K562 (cell line): ENCODE measurements at places on chromosomes 2 and 18.

DNA sequence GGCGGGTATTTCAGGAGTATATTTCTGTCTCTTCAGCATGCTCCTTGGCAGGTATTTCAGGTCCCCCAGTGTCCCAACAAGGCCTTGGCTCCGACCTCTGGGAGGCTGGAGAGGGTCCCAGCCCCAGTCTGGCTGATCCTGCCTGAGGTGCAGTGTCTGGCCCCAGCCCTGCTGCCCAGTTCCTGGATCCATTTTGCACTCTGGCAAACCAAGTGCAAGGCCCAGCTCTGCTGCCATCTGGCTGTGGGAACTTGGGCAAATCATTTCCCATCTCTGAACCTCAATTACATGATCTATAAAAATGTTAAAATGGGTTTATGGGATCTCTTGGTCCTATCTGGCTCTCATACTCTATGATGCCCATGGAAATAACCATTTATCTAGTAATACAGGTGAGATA is 63.6 kb downstream of the ZBTB7C start:
- no peak for DNase-seq

- no peak for DNase-seq
Observed at GRCh38 chr2:53202063-53202462, 565.5 kb upstream of the CHAC2 start.

- no peak for DNase-seq
Observed at GRCh38 chr2:47719099-47719498, 63.8 kb upstream of the MSH6 start.

GRCh38 chr2:220153118-220153517 is 525.7 kb downstream of the SLC4A3 start:
- DNase-seq, result no peak

DNA sequence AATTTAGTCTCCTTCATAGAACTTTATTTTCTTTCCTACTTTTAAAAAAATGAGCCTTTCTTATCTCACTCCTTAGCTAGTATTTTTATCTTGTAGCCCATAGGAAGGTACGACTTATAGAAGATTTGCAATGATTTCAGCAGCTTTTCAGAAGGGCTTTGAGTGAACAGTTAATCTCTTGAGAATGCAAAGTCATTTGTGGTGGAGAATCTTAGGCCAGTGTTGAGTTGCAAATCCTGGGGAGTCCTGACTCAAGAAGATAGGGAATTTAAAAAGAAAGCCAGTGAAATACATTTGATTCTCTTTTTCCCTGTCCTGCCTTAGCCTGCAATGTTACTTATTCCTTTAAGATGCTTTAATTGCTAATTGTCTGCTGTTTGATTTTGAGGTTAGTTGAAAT is 33.6 kb downstream of the LYPD6 start:
- DNase-seq, result no peak
